Activated T-cell treated with anti-CD3 and anti-CD28 coated beads, Interleukin-2, amount 50 U/mL, for 72 hours (primary cell): ENCODE measurements at places on chromosomes 7 and 10. TPM values are rescaled to one million over a fixed set of nuclear protein-coding genes. Genes with fewer than 3 reads are reported as not detected.

CPA2 gene
- not detected for total RNA-seq

GIMAP7 gene
- 45.1 TPM for total RNA-seq

DNA sequence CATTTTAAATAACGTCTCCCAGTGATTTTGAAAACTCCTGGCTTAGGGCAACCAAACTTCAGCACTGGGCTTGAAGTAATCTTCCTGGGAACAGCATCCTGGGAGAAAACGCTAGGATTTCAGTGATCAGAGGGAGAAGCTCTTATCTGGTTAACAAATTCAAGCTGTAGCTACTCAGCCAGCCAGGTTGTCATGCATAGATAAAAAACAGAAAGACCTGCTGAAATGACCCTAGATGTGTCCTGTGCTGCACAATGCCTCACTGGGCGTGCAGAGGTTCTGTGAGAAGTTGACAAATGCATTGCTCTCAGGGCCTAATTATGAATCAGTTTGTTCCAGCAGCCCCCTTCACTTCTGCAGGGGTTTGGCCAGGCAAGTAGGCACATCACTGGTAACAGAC lies 68.9 kb upstream of the CHCHD3 start:
- H3K36me3 ChIP-seq: no peaks in the 10 kb centered on the region
- no peak overlapping the region for H3K27ac ChIP-seq
- peaks cover 17% of the 10 kb centered on the region for H3K27me3 ChIP-seq
- H3K4me1 ChIP-seq: no peaks in the 10 kb centered on the region

DNA sequence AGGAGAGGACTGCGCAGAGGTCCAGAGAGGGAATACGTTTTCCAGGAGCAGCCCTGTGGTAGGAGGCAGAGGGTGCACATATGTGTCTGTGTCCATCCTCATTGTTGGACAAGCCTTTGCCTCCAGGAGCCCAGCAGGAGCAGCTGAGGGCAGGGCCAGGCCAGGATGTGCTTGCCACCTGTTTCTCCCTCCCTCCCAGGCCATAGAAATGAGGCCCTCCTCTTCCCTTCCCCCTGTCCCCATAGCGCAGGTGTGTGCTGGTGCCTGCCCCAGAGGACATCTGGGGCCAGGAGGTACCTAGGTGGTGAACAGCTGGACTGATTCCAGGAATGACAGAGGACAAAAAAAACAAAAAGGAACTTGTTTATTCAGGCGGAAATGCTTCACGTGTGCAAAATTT lies 10.5 kb upstream of the CXCL12 start:
- H3K36me3 ChIP-seq: no peaks in the 10 kb centered on the region
- H3K27ac ChIP-seq: no peak overlapping the region
- H3K4me3 ChIP-seq: no peak overlapping the region
- H3K27me3 ChIP-seq: peaks cover 24% of the 10 kb centered on the region
- DNase-seq: no peak
- H3K4me1 ChIP-seq: no peaks in the 10 kb centered on the region

GRCh38 chr10:13310518-13311176 lies 10.8 kb upstream of the PHYH start:
- no peaks in the 10 kb centered on the region for H3K27me3 ChIP-seq
- no peak overlapping the region for H3K27ac ChIP-seq
- no peak for DNase-seq
- H3K36me3 ChIP-seq: no peaks in the 10 kb centered on the region
- H3K4me1 ChIP-seq: no peaks in the 10 kb centered on the region
- no peak overlapping the region for H3K4me3 ChIP-seq

DNA sequence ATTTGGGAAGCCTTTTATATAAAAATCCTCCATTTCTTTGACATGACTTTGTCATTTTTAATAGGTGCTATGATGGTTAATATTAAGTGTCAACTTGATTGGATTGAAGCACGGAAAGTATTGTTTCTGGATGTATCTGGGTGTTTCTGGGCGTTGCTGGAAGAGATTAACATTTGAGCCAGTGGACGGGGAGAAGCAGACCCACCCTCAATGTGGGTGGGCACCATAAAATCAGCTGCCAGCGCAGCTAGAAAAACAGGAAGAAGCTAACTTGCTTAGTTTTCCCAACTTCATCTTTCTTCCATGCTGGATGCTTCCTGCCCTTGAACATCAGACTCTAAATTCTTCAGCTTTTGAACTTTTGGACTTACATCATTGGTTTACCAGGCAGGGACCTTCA lies 1003.0 kb downstream of the SORCS3 start:
- H3K4me3 ChIP-seq: no peak overlapping the region
- H3K36me3 ChIP-seq: no peaks in the 10 kb centered on the region
- H3K27ac ChIP-seq: no peak overlapping the region
- DNase-seq: no peak

- no peak overlapping the region for H3K4me3 ChIP-seq
- H3K27ac ChIP-seq: no peak overlapping the region
- H3K27me3 ChIP-seq: peaks cover 18% of the 10 kb centered on the region
- DNase-seq: no peak
Observed at GRCh38 chr7:134334408-134334807, 17.7 kb upstream of the SLC35B4 start.

DNA sequence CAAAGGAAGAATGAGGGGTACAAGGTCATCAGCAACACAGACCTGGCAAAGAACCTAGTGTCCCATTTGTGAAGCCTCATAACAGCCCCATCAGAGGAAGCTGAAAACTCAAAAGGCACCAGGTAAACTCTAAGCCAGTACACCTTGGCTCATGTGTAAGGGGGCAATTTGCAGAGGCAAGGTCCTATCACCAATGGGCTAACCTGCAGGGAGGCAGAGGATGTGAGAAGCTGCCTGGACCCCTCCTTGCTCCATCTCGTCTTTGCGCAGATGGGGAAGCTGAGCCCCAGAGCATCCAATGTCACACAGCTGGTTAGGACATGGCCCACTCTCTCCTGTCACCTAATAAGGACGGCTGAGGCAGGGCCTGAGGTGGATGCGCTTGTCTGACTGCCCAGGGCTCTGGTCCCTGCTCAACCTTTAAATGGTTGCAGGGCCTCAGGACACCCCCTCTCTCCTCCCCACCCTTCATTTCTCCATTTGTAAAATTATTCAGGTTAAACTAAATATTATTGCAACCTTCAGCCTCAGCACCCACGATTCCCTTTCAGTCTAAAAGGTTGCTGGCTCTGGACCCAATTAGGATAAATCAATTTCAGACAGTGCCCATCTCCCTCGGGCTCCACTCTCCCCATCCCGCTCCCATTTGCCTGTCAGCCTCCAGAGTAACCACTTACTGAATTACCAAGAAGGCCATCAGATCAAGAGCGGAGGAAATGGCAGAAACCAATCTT lies 135.3 kb downstream of the OAT start:
- H3K27ac ChIP-seq: no peak overlapping the region
- H3K4me1 ChIP-seq: no peaks in the 10 kb centered on the region
- H3K36me3 ChIP-seq: no peaks in the 10 kb centered on the region
- H3K27me3 ChIP-seq: no peaks in the 10 kb centered on the region

MSS51 gene
- total RNA-seq: 3.8 TPM

- no peak for DNase-seq
- peaks cover 34% of the 10 kb centered on the region for H3K27me3 ChIP-seq
- peaks cover 20% of the 10 kb centered on the region for H3K4me1 ChIP-seq
- H3K36me3 ChIP-seq: no peaks in the 10 kb centered on the region
Observed at GRCh38 chr10:88116481-88116880, 253.1 kb downstream of the PTEN start.

SYNPO2L gene
- total RNA-seq: not detected

GRCh38 chr10:117631276-117632145 lies 89.0 kb downstream of the EMX2 start:
- H3K36me3 ChIP-seq: no peaks in the 10 kb centered on the region
- peaks cover 32% of the 10 kb centered on the region for H3K27me3 ChIP-seq
- DNase-seq: no peak
- H3K4me1 ChIP-seq: no peaks in the 10 kb centered on the region
- no peak overlapping the region for H3K27ac ChIP-seq

CRTAC1 gene
- not detected for total RNA-seq

SHH gene
- total RNA-seq: 0.05 TPM

- H3K36me3 ChIP-seq: no peaks in the 10 kb centered on the region
- H3K27me3 ChIP-seq: peaks cover 46% of the 10 kb centered on the region
- no peak within 1 kb of the TSS for H3K4me3 ChIP-seq
- H3K4me1 ChIP-seq: no peaks in the 10 kb centered on the region
- no peak within 1 kb of the TSS for H3K27ac ChIP-seq
Observed at GRCh38 chr7:93574646-93575554, at the start of gene CALCR. Gene CALCR, minus strand, starts transcription at chr7:93574724. Its CDS starts 87,743 bp downstream, at chr7:93486981.

DNA sequence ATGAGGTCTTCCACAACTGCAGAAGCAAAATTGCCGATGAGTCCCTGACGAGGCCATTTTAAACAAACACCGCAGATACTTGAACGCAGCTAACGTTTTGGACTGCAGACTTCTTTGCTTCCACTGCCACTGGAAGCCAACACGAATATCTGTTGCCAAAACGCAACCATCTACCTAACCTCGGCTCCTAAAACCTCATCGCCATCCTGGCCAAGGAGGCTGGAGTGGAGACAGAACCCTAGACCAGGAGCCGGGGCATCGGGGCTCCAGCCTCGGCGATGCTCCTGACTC lies 493 bp downstream of the WDR91 start:
- DNase-seq: no peak
- no peaks in the 10 kb centered on the region for H3K27me3 ChIP-seq
- peak overlapping the region; percentile 87 for H3K4me3 ChIP-seq
- H3K36me3 ChIP-seq: peaks cover 1% of the 10 kb centered on the region
- peak overlapping the region; percentile 77 for H3K27ac ChIP-seq
- peaks cover 29% of the 10 kb centered on the region for H3K4me1 ChIP-seq

DNA sequence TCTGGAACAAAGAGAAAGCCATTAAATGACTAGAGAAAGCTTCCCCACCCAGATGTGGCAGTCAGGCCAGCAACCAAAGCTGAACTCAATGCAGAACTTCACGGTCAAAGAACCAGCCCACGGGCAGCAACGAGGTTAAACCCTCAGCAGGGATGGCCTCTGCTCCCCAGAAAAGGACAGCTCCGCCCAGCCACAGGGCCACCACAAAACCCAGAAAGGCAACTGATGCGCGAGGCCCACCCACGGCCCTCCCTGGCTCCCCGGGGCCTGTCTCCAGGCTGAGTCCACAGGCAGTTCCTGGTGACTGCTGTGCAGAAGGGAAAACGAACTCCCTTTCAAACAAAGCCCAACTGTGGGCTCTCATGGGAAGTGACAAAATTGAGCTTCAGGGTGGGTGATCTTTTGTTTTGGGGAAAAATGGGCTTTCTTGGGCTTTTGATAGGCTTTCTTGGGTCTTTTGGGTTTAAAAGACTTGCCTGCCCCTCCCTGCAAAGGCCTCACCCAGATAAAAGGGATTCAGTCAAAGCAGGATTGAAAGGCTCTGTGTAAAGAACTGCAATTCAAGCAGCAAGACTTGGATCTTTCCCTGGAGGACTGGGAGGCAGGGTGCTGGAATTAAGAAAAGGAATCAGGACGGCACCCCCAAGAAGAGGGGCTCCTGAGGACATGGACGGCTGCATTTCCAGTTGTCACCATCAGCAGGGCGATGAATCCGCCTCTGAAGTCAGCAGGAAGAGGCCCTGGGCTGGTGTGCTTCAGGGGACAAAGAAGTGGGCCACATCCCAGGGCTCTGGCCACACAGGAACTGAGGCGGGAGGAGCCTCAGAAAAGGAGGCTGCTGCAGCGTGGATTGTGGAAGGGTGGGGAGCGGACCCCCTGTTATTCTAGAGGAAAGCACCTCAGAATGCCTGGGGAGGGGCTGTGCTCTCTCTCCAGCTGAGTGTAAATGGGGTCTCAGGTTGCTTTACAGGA lies 209.9 kb downstream of the USP6NL start:
- H3K27me3 ChIP-seq: no peaks in the 10 kb centered on the region
- DNase-seq: peak; percentile 17

- no peaks in the 10 kb centered on the region for H3K27me3 ChIP-seq
- peaks cover 20% of the 10 kb centered on the region for H3K36me3 ChIP-seq
- peaks cover 96% of the 10 kb centered on the region for H3K4me1 ChIP-seq
- peak overlapping the region; percentile 99 for H3K27ac ChIP-seq
Observed at GRCh38 chr7:92633211-92633906, 43.2 kb upstream of the FAM133B start.
